Fibroblast of skin of back (primary cell): ENCODE measurements at places on chromosomes 3 and 15.

GRCh38 chr15:79339588-79340314, 28.8 kb downstream of the TMED3 start:
- peak; percentile 45 for DNase-seq

DNA sequence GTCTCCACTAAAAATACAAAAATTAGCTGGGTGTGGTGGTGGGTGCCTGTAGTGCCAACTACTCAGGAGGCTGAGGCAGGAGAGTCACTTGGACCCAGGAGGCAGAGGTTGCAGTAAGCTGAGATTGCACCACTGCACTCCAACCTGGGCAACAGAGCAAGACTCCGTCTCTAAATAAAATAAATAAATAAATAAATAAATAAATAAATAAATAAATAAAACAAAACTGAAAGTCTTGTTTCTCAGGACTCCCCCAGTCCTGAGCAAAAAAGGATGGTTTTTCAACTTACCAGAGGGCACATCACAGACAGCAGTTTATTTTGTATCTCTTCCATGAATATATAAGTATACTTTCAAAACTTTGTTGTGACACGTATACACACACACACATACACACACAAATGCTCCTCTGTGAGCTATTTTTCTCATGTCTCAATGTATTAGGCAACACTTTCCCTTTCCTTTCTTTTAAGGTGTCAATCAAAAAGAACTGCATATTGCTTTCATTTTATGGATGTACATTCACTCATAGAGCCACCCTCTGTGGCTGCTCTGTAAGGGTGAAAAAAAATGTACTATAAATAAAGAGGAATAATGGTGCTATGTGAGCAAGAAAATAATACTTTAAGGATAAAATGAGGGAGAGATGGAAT, 54.8 kb upstream of the MITF start:
- no peak for DNase-seq

GRCh38 chr3:50264383-50264963, 4.5 kb upstream of the SEMA3B start:
- peak; percentile 98 for DNase-seq

DNA sequence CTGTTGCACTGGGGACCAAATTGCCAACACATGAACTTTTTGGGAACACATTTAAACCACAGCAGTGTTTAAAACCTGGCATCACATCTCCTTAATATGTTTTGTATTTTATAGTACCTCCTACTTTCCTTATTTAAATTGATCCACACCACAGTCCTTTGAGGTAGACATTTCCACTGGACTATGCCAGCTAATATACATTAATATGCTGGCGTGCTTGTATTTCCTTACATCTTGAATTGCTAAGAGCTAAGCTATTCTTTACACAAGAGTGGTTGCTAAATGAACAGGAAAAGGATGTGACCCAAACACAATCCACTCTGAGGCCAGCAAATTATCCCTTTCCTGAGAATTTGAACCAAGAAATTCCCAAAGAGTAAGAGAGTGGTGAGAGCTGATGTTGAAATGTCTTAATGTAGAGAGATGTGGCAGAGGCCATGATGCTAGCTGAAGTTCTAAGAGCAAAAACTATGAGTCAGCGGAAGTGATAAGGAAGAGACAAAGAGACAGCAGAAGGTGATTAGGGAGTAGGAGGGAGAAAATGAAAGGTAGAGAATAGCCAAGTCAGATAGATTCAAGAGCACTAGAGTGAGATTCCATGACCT, 131.2 kb downstream of the CD47 start:
- DNase-seq, result peak; percentile 65

DNA sequence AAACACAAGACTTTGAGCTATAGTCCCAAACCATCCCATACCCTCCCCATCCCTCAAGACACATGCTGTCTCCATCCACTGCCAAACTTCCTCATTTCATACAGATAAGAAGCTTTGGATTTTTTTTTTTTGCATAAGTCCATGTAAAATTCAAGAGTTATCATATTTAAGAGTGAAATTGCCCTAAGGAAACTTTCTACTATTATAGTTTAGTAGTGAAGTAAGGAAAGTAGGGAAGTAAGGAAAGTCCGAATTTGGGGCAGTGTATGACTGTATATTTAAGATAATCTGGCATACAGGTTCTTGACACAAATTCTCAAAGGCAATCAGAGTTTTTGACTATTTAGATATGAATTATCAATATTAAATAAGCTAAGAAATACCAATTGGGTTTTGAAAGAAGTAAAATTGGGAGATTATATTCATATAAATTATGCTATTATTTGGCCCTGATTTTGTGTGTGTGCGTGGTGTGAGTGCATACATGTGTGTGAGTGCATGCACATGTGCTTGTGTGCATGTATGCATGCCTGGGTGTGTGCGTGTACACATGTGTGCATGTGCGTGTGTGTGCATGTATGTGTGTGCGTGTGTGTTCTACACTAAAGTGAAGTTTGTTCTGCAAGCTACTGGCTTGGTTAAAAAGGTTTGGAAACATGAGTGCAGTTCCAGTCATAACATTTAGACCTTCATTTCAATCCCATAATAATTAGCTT, 83.6 kb upstream of the MBNL1 start:
- DNase-seq, result no peak

DNA sequence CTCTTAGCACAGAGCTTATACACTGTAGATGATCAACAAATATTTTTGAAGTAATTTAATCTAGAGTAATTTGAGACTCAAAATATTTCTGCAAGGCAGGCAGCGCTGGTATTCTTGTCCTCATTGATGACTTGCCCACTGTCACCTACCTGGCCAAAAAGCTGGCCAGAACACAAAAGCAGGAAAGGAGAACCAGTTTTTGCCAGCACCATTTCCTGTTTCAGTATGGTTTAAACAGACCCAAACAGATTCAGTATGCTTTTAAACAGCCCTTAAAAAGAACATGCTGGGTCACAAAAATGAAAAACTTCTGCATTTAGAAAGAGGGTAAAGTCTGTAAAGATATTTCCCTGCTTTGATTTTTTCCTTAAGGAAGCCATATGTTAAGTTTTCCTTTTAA, 42.3 kb upstream of the ZNF280D start:
- no peak for DNase-seq

DNA sequence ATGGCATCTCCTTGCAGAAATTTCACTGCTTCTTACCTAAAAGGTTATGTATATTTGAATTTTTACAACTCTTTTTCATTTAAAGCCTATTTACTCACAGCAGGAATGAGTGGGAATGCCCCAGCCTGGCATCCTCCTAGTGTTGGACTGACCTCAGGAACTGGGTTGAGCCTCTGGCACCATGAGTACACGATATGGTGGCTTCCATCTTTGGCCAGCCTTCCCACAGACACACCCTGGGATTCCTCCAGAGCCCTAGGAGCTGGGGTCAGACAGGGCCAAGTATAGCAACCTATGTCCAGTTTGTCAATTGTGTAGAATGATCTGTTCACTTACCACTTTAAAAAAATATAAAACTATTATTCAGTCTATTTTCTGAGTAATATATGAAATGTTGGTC, 57.2 kb upstream of the HEG1 start:
- no peak for DNase-seq

DNA sequence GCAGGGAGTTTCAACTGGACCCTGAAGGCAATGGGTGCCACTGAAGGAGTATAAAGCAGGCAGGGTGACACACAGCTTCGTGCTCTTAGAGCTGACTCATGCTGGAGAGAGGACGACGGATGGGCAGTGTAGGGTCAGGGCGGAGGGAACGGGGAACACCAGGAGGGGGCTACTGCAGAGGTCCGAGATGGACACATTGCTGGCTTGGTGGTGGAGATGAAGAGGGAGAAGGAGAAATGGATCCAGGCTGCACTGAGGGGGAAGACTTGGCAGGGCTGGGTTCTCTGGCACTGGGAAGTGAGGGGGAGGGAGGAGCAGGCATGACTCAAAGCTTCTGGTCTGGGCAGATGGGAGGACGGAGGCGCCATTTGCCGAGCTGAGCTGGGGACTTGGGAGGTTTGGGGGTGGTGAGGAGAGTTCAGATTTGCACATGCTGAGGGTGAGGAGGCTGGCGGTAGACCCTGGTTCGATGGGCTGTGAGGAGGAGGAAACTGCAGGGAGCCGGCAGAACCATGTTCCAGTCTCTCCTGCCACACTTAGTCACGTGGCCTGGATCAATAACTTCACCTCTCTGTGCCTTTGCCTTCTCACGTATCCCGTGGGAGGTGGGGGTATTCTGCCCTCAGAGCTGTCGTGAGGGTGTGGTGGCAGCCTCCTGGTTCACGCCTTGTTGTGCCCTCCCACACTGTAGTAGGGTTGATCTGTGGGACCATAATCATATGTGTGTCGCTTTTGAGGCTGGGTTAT, 4.6 kb upstream of the KCTD6 start:
- peak; percentile 70 for DNase-seq

DNA sequence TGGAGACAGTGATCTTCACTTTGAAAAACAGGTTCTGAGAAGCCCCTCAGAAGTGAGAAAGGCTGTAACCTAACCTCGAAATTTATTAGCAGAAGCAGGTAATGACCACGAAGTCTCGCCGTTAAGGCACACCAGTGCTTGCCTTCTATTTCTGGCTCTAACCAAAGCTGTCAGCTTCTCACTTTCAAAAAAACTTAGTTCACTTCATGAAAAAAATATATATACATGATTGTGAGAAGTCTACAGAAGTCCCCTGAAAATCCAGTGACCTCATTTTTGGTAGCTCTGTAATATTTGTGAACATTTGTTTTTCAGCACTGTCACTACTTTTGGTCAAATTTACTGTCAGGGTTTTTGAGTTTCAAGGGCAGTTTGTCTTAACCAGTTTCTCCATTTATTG, 19.1 kb upstream of the AKAP13 start:
- no peak for DNase-seq

- no peak for DNase-seq
These were observed 5.9 kb downstream of the CLK3 start for GRCh38 chr15:74621546-74621920.

DNA sequence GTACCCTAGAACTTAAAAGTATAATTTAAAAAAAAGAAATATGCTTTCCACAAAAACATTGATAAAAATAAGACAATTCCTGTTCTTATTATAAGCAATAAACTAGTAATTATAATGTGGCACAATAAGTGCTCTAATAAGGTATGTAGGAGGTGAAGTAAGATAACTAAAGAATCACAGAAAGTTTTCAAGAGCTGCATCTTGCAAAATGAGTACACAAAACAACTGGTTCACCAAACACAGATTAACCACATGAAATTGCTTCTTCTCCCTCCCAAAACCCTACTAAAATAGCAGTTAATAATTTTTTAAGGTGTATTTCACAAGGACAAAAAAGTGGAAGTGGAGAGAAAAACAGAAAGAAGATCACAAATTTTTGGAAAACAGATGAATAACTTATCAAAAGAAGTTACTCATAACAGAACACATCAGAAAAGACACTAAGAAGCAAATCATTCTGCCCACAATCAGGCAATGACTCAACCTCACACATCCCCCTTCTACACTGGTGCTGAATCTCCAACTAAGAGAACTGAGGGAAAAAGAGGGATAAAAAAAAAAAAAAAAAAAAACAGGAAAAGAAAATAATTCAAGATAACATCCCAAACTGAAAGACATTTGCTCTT, 64.2 kb downstream of the TBC1D5 start:
- peak; percentile 72 for DNase-seq
